Calu3 (cell line): ENCODE measurements at places on chromosomes 1 and 21.
A peak's percentile ranks its signal among the peaks of the same experiment; 100 is the strongest.

- no peak for DNase-seq
Measured at GRCh38 chr1:175128523-175128922, 60.9 kb downstream of the TNN start.

GRCh38 chr1:32949519-32949918 lies 15.1 kb downstream of the RNF19B start:
- DNase-seq: no peak

DNA sequence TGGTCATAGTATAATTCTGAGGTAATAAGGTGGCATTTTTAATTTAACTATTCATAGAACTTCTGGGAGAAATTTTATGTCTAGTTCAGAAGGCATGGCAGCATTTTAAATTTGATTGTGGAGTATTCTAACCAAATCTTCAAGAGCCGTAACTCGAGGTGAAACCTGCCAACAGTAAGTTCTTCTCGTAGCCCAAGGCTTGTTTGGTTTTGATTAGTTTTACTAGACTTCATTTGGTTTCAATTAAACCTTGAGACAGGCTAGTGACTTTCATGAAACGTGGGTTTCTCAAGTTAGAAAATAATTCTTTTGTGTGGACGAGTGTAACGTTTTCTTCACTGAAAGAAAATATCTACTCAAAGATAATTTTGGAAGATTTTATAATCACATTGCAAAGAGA lies 395.5 kb downstream of the USP25 start:
- DNase-seq: no peak

GRCh38 chr1:162236201-162236600 lies 140.5 kb downstream of the SPATA46 start:
- DNase-seq: no peak

DNA sequence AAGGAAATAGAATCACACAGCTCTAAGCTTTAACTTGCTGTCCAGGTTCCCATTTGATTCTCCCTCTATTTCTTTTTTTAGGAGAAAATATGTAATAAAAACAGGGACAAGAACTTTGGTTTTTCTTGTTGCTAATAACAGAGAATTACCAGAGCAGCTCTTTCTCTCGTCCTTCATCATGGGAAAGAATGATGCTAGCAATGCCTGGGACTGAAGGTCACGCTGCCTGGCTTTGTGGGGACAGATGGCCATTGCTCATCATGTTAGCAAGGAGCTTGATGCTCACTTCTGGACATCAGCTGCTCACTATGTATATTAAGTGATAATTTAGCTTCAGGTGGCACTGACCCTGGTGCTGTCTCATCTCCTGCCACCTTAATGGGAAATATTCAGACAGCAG lies 77.3 kb upstream of the AKT3 start:
- no peak for DNase-seq

GRCh38 chr1:6907201-6907600 lies 121.9 kb downstream of the CAMTA1 start:
- no peak for DNase-seq

GRCh38 chr1:21573971-21574465 lies 64.8 kb downstream of the ALPL start:
- peak; percentile 66 for DNase-seq

DNA sequence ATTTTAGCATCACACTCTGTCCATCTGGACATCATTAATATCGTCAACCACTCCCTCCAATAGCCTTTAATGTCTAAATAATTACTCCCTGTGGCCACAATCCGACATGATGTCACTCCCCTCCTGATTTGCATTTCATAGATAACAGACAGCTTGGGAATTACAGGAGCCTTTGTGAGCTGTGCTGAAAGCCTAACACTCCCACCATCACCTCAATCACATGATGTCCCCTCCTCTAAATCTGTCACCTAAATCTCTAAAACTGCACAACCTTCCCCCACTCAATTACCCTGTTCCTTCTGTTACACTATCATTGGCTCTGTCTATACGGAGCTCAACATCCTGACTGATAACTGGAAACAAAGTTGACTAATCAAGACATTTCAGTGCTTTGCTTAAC lies 14.3 kb downstream of the NHLH2 start:
- DNase-seq: no peak

DNA sequence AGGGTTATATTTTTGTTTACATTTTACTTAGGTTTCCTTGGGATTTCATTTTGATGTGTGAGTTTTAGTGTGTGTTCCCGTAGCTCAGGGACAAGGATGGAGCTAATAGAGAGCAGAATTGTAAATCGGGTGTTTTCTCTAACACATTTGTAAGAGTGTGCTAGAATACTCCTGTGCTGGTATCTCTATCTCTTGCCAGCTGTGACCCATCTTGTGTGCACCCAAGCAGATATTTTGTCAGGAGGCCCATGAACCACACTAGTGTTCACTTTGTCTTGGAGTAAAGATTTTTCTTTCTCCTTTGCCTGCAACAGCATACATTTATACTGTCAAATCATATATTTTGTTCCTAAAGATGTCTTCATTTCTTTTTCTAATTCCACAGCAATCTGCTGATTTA lies 23.4 kb downstream of the KRTAP19-8 start:
- no peak for DNase-seq

DNA sequence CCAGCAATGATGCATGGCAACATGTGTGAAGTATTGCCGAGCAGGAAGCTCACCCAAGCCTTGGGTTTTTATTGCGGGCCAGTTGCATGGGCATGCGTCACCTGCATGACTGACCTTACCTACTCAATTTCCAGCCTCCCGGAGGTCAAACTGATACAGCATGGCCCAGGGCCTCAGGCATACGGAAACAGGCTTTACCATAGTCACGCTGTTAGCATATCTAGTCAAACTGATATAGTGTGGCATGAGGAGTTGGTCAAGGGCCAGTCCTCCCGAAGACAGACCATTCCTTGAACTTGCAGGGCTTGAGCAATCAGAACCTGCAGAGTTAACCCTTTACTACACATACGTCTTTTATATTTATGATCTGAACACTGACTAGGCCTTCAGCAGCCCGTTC lies 6.4 kb upstream of the DUSP12 start:
- peak; percentile 56 for DNase-seq

DNA sequence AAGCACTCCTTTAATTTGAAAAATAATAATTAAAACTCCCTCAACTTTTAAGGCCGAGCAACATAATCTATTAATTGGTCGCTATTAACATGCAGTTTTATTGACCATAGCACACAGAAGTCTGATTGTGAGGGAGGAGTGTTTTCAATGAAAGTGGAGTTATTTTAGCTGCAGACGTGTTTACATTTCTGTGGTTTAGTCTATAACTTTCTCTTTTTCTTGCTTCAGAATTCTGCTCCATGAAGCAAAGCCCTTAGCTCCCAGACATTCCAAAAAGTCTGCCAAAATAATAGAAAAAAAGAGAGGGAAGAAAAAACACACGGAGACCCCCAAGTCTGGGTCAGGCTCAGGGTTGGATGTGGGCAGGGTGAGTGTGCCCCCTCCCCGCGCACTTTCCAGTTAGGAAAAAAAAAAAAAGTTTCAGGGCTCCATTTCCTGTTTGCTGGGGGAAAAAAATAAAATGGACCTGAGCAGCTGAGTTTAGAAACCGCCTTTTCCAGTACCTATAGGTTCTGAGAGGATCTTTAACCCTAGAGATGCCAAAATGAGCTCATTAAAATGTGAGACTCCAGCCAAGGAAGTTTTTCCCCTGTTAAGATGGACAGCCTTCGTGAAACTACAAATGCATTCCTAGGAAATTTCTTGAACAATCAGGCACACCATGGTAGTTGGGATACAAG lies 143.7 kb upstream of the ETS2 start:
- no peak for DNase-seq

- peak; percentile 24 for DNase-seq
Measured at GRCh38 chr21:42350927-42351426, at the start of gene TFF2. Gene TFF2, minus strand, starts transcription at chr21:42350994. Its CDS starts 37 bp downstream, at chr21:42350957.

GRCh38 chr1:36135796-36136195 lies 10.8 kb upstream of the COL8A2 start:
- DNase-seq: no peak

- DNase-seq: no peak
Measured at GRCh38 chr1:2213576-2214505, 14.3 kb upstream of the SKI start.

GRCh38 chr1:48740621-48741020 lies 36.1 kb downstream of the BEND5 start:
- no peak for DNase-seq

DNA sequence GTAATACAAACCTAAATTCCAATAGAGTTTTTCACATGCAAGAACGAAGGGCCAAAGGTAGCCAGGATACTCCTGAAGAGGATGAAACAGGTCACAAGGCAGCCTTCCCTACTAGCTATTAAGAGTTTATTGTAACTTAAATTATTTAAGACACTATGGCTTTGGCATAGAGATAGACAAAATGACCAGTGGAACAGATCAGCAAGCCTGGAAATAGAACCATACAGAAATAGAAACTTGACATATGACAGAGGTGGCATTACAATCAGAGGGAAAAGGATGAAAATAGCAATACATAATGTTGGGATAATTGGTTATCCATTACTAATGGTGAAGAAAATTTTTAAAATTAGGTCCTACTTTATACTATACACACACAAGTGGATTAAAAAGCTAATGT lies 16.5 kb downstream of the GFI1 start:
- DNase-seq: no peak

DNA sequence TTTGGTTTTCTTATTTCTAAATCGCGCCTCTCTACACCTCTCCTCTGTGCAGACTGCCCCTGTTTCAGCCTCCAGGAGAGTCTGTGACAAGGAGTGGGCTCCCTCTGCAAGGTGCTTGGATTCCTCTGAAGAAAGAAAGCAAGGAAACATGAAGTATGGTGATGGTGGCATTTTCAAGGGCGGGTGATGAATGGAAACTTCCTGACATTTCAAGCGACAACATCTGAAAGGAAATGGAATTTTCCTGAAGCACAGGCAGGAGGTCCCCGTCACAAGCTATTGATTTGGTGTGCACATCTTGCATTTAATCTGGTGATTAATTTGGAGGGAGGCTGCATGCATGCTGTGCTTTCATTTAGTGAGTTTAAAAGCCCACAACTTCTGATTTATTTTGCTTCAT lies 164.6 kb upstream of the FGGY start:
- DNase-seq: no peak

- no peak for DNase-seq
Measured at GRCh38 chr1:21568809-21569385, 59.7 kb downstream of the ALPL start.

DNA sequence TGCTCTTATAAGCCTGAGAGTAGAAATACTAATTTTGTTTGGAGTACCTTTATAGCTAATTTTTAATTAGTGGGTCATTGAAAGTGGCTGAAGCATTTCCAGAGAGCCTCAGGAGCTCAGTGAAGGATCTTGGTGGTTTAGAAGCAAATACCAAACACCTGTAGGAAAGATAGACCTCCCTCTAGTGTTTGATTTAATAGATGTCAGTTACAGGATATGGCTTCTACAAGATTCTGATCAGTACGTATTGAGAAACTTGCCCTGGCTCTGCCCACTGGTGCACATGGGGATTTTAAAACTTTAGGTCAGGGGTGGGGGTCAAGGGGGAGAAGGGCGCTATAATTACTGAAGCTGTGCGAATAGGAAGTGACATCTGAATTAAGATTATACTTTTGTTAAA lies 122.2 kb downstream of the POU2F1 start:
- no peak for DNase-seq

DNA sequence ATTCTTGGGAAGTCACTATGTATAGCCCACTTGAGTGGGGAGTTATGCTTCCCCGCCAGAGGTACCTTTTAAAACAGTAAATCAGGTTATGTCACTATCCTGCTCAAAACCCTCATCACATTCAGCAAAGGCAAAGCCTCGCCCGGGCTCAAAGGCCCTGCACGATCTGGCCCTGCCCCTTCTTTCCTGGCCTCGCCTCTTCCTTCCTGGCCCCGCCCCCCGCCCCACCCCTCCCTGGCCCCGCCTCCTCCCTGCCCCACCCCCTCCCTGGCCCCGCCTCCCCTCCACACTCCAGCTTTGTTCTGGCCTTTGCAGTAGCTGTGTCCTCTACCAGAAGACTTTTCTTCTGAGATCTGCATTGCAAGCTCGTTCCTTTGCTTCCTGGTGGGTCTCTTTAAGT lies 6.6 kb downstream of the LDLRAD2 start:
- no peak for DNase-seq

DNA sequence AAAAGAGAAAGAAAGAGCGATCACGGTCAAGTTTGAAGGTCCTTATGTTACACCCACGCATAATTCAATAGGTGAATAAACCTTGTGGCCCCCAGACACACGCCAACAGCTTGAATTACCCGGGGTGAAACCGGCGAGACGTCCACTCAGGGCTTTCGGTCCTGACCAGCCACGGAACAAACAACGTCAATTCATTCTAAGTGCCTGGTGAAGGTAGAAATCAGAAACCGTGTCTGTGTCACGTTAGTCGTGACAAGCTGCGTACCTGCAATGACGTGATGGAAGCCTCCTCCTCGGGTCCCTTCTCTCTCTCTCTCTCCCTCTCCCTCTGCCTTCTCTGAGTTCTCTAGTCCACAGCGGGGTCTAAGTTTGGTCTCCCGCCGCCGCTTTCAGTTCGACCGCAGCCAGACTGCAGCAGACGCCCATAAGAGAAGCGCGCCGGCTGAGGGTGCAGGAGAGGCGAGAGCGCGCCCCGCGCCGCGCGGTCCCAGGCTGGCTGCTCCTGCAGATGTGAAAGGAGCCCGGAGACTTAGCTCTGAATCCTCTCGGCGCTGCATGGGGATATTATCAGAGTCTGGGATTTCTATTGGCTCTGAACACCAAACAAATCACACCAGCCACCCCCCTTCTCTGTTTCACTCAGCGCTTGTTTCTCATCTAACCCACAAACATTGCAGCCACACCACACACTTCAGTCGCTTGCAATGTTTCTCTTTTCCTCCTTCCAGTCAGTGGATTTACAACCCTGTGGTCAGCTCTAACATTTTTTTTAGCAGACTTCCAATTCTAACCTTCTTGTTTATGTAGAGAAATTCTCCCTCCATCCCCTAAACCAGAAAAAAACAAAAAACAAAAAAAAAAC lies at the start of gene GREM2:
GREM2 (minus strand) TSS at position 537 of the 862 bp plus-strand sequence. CDS start 118,680 bp downstream, outside the sequence.
- peak; percentile 54 for DNase-seq

DNA sequence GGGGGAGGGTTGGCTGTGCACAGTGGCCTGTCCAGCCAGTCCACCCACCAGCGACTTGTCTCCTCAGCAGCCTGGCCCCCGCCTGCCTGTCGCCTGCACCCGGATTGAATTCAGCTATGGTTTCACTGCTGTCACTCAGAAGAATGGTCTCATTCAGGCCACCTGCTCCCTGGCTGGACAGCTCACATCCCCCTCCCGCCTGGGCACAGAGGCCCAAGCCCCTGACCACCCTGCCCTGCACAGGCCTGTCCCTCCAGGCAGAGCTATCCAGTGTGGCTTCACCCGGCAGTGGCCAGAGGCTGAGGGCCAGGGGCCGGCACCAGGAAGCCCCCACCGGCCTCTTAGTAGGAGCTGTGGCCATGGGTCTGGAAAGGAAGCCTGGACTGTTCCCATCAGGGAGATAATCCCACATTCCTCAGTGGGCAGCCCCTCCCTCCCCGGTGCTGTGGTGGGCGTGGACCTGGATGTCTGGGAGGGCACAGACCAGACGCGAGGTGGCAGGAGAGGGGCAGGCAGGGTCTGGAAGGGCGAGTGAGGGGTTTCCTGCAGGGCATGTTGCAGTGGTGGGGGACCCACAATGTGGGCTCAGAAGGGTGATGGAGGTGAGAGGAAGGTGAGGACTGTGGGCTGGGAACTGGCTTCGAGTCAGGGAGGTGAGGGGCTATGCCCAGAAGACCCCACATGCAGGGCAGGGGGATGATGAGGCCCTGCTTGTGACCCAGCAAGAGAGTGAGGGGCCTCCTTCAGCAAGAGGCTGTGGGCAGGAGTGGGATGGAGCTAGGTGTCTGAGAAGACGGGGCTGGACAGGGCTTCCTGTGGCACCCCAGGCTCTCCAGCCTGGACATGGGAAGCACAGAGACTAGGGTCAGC lies 30.4 kb downstream of the WNT9A start:
- no peak for DNase-seq
